ENCODE measurements at places on chromosomes 12 and 14.
A peak's percentile ranks its signal among the peaks of the same experiment; 100 is the strongest.

GRCh38 chr12:79776111-79776510, 85.3 kb upstream of the PAWR start:
- peak; percentile 17 for DNase-seq

DNA sequence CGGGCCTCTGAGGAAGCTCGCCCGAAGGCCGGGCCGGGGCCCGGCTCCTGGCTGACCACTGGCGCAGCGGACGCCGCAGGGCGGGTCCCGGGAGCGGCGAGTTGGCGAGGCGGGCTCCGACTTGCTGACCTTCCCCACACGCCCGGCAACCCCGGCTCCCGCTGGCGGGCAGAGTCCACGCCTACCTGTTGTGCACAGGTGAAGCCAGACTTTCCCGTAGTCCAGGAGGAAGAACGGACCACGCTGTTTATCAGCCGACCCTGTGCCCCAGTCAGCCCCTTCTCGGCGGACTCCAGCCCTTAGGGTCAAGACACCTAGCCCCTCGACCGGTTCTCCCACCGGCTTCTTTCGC, 407 bp downstream of the HEATR5A start:
- peak; percentile 49 for DNase-seq

DNA sequence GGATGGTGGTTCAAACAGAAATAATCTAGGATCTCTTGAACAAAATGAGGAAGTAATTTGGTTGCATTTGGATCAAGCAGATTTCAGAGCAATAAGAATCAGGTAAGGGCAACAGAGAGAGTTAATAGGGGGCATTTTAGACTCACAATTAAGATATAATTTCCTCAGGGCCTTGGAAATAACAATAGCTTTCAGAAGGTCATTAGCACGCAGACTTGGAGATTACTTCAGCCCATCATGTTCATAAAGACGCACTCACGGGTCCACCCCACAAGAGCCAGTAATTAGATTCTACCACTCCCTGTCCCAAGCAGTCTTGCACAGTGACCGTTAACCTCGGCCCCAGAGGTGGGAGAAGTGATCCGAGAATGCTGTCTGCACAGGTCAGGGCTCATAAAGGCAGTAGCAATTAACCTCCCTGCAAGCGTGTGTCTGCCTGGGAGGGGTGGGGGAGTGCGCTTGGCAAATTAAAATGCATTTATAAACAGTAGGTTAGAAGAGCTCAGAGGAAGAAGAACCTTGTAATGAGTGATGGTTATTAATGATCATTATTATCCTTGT, 125.7 kb upstream of the CCDC196 start:
- no peak for DNase-seq

GRCh38 chr14:103828315-103828967, 18.9 kb downstream of the PPP1R13B start:
- DNase-seq: no peak

- no peak for DNase-seq
Measured at GRCh38 chr12:49346659-49347310, at the start of gene DNAJC22. TSS of gene DNAJC22 (plus strand) at chr12:49346888. CDS start at chr12:49348873, 1,985 bp downstream.

DNA sequence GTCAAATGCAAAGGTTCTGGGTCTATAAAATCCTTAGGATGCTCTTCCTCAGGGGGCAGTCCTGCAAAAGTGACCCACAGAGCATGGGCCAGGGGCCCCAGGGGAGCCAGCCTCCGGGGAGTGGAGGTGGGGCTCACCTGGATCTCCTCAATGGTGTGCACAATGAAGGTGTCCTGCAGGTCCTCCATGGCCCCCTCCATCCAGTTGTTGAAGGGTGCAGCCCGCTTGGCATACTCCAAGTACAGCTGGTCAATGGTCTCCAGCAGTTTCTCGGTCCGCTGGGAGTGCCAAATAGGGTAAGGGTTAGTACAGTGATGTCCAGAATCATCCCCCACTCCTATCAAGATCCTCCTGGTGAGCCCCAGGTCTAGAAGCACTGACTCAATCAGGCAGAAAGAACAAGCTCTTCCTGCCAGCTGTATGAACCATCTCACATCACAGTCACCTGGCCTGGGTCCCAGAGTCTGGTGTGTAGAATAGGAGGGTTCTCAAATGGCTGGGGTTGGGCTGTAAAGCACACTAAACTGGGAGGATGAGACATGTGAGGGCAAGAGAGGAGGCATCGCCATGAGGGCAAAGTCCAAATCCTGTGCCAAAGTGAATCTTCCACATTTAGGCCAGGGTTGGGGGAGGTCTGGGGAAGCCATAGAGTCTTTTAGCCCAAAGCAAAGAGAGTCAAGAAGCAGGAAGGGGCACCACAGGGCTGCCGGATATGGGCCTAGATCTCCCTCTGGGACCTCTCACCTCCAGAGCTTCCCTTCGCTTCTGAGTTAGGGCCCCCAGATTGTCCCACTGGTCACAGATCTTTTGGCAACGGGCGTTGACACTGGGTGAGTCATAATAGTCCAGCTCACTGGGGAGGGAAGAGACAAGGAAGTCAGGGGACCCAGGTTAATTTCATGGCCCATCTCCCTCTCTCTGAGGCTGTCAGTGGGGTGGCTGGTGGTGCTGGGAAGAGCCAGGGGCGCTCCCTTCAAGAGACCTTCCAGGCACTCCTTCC, 91.5 kb upstream of the ZFP36L1 start:
- peak; percentile 62 for DNase-seq

GRCh38 chr12:55675666-55676065, 32.0 kb downstream of the ITGA7 start:
- DNase-seq: no peak

- DNase-seq: no peak
Measured at GRCh38 chr12:132168311-132169031, 24.2 kb downstream of the NOC4L start.

DNA sequence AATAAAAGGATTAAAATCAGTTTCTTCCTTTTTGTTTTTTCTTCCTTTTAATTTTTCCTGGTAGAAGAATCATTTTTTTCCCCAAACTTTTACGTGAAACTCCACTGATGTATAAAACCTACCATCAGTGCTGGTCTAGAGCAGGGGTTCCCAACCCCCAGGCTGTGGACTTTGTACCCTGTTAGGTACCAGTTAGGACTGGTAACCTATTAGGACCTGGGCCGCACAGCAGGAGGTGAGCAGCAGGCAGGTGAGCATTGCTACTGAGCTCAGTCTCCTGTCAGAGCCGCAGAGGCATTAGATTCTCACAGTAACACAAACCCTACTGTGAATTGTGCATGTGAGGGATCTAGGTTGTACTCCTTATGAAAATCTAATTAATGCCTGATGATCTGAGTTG, 10.1 kb downstream of the SMCO2 start:
- DNase-seq: no peak

DNA sequence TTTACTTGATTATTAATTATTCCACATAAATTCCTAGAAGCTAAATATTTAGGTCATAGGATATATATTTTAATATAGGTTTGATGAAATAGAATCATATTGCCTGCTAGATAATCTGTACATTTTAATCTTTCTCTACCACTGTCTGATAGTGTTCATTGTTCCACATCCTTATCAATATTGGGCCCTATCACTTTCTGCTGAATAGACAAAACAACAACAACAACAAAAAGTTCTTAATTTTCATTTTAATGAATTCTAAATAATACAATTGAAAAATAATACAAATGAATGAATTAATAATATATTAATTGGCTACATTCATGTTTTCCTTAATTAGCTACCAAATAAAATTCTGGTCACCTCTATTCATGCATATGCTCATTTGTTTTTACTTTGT, 1437.2 kb downstream of the LRFN5 start:
- DNase-seq: no peak

DNA sequence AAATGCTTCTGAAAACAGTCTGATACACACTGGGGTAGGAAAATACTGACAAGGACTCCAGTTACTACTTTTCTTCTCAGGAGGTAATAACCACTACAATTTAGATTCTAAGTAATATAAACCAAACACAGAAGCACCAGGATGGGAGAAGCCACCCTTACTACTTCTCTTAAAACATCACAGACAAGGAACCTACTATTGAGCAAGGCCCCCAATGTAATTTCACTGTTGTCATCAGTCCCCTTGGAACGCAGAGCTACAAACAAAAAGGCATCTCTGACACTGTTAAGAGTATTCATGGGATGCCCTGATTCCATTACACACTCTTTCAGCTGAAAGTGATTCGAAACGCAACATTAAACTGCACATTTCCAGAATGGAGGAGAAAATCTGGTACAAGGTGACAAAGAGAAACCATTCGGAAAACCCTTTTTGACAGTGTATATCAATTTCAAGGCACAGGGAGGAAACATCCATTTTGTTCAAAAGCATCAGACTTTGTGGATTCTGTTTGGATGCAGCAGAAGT, 185.9 kb downstream of the PPM1H start:
- DNase-seq: no peak

DNA sequence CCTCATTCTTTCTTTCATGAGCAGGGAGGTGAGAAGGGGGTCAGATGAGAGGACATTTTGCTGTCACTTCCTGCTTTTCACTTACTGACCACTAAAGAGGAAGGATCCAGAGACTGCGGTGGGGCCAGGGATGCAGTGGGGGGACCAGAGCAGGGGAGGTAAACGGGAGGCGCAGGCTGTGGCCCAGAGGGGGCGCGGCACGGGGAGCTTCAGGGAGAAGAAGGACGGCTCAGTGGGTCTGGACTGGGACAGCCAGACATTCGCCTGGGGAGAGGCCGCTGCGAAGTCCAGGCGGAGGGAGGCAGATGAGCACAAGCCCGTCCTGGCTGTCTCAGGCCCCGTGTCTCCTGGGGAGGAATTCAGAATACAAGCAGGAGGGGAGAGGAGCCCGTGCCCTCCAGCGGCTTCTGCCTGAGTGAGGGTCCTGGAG, 41.2 kb downstream of the SLC6A12 start:
- DNase-seq: no peak

- no peak for DNase-seq
Measured at GRCh38 chr14:24052656-24053547, 1.1 kb downstream of the CARMIL3 start.

- no peak for DNase-seq
Measured at GRCh38 chr12:65305346-65305950, 27.0 kb downstream of the MSRB3 start.

- no peak for DNase-seq
Measured at GRCh38 chr14:37443461-37443860, 151.6 kb downstream of the FOXA1 start.

- no peak for DNase-seq
Measured at GRCh38 chr14:100967930-100968329, 64.4 kb upstream of the RTL1 start.

GRCh38 chr12:82461393-82461792, 103.1 kb downstream of the METTL25 start:
- DNase-seq: peak; percentile 3

DNA sequence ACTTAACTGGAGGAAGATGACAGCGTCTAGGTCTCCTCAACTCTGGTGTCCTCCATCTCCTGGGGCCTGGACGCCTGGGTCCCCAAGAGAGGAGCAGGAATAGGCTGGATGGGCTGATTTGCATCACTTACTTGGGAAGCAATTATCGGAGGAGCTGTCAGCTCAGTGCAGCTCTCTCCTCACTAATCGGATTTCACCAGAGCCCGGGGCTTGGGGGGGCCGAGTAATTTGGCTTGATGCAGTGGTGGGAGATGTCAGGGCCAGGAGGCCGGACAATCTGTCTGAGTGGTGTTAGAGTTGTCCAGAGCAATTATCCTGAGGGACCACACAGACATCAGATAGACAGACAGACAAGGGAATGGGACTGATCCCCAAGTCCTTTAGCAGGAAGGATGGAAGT, 4.6 kb upstream of the SMUG1 start:
- no peak for DNase-seq

GRCh38 chr14:81727218-81727617, 193.6 kb upstream of the SEL1L start:
- DNase-seq: no peak

- no peak for DNase-seq
Measured at GRCh38 chr14:89246290-89246689, 170.7 kb downstream of the FOXN3 start.

DNA sequence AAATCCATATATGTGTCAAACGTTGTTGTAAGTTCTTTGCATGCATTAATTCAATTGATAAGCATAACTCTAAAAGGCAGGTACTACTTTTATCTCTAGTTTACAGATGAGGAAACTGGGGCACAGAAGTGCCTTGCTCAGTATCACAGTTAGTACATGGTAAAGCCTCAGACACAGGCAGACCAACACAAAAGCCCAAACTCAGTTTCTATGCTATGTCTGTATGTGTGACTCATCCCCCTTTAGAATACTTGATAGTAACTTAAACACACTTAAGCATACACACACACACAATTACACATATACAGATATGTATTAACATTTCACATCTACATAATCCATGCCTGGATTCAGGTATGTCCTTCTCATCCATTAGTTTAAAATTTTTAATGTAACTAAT, 88.0 kb downstream of the EPS8 start:
- peak; percentile 6 for DNase-seq

GRCh38 chr14:45135156-45135555, 574 bp upstream of the FANCM start:
- DNase-seq: no peak

- DNase-seq: no peak
Measured at GRCh38 chr12:131018019-131018620, 64.4 kb downstream of the ADGRD1 start.

GRCh38 chr12:3202734-3203446, 125.7 kb downstream of the TSPAN9 start:
- peak; percentile 70 for DNase-seq

DNA sequence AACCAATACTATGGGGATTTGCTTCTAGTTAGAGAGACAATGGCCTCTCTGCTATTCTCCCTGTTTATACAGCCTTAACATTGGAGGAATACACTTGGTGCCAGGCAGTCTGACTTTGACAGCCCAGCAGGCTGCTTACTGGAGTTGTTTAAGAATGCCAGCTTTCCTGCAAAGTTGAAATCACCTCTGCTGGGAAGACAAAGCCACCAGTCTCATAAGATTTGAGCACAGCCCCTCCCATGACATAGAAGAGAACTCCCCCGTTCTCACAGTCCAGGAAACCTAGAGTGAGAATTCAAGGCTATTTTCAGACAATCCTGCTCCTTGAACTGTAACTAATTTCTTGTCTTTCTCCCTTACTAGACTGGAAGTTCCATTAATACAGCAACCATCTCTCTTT, 21.1 kb upstream of the CATSPERB start:
- no peak for DNase-seq

DNA sequence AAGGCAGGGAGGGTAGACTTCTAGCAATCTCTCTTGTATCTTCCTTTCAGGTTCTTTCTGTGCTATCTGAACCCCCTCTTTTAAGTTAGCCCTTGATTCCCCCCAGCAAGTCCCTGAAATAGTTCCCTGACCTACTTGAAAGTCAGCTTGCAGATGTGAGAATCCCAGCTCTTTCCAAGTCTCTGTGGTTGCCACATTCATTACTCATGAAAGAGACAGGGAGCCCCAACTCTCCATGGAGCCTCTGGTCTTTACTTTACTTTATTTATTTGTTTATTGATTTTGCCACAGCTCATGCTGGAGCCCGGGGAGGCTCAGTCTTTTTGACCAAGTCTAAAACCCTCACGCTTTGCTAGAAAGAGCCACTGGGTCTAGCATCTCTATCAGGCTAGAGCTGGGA, 193.6 kb upstream of the FAR2 start:
- DNase-seq: no peak

Data from RWPE1 (cell line).